ENCODE measurements at places on chromosomes 1 and 21. TPM values are rescaled to one million over a fixed set of nuclear protein-coding genes. Genes with fewer than 3 reads are reported as not detected.

TARBP1 gene
- 27.7 TPM for total RNA-seq

C8A gene
- total RNA-seq: not detected

TGFB2 gene
- total RNA-seq: 38.7 TPM

ITLN1 gene
- not detected for total RNA-seq

DNA sequence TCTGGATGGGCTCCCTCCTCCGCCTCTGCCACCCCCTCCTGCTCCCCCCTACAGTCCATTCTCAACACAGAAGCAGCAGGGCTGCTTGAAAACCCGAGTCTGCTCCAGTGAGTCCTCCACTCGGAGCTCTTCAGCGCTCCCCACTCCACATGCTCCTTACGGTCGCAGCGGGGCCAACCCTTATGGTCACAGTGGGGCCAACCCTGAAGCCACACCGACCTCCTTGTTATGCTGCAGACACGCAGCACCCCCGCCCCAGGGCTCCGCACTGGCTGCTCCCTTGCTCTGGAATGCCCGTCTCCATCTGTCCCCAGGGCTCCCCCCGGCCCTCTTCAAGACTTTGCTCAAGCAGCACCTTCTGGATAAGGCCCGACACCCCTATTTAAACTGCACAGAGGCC, 22.6 kb downstream of the GPR157 start:
- DNase-seq: no peak

GRCh38 chr1:17633654-17634053, 94.2 kb downstream of the ARHGEF10L start:
- DNase-seq: peak; percentile 59

DNA sequence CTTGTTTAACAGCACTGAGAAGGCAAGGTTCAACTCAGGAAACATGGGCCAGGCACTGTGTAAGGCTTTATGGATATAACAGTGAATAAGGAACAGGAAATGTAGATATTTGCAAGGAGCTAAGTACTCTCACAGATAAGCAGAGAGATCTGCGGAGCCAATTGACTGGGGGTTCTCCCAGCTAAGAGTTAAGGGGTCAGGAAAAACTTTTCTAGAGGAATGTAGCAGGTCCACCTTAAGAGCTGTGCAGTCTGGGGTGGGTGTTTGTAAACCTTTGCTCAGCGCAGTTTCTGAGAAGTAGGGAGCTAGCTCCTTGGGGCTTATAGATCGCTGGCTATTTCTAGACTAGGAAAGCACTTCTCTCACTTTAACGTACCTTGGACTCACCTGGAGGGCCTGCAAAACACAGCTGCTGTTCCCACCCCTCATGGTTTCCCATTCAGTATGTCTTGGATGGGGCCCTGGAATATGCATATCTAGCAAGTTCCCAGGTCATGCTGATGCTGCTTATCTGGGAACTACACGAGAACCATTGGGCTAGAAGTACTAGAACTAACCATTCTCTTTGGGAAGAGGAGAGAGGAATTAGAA, 51.7 kb downstream of the TLCD4 start:
- DNase-seq: no peak

DNA sequence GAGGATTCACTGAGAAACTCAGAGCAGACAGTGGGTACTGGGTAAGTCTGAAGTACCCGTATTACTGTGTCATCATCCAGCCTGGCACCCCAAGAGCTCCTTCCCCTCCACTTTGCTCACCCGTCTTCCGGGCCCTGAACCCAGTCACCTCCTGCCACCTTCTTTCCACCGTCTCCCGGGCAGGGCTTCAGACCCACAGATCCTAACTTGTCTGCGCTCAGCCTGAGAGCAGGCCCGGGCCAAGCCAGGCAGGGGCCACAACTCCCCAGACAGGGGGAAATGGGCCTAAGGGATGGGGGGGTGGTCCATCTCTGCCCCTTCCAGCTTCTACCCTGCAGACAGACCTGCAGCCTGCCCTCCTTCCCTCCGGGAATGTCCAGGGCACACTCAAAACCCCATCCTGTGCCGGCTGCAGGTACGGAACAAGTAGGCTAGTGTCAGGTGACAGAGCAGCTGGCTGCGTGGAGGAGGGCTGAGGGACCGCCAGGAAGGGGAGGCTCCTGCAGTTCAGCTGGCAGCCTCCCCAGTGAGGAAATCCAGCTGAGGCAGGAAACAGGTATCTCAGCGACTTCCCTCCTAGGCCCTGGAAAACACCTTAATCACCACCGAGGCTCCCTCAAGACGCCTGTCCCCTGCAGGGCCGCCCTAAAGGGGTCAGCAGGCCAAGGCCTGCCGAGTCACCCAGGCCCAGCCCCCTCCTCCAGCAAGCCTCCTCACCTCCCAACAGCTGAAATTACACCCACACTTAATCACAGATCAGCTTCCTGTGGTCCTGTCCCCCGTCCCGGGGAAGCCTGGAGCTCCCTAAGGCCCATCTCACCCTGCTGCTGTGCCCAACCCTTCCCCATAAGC, 3.5 kb downstream of the HSPG2 start:
- peak; percentile 73 for DNase-seq

DNA sequence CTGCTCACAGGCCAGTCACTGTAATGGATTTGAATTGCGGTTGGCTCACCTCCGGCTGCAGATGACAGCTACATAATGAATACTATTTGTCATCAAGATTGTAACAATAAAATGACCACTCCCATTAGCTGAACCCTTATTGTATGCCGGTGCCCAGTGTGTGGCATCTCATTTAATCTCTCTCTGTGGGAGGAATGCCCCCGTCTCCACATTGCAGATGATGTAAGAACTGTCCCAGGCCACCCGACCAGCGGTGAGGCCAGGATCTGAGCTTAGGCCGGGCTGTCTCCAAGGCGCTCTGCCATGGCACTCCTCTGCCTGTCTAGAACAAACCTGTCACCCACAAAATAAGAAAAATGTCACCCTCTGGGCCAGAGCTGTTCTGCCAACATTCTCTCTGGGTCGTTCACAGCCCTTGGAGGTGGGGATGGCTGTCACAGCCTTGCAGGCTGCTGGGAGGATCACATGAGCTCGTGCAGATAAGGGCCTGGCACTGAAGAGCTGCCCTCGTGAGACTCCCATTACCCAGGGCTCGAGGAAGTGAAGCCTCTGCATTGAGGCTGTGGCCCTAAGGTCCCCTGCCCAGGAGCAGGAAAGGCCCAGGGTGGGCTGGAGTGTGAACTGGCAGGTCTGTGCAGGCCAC, 52.7 kb downstream of the ECE1 start:
- DNase-seq: peak; percentile 76

- DNase-seq: no peak
Observed at GRCh38 chr1:177922209-177922608, 47.6 kb downstream of the SEC16B start.
